ENCODE measurements at places on chromosomes 3 and 15. TPM values are rescaled to one million over a fixed set of nuclear protein-coding genes. Genes with fewer than 3 reads are reported as not detected.

The STRA6 gene
- total RNA-seq, result not detected

The TICRR gene
- total RNA-seq, result 0.51 TPM

The VPS8 gene
- total RNA-seq, result 60.3 TPM

The AADACL2 gene
- total RNA-seq, result not detected

The NR2E3 gene
- not detected for total RNA-seq

The SLC28A1 gene
- total RNA-seq, result not detected

The NME9 gene
- total RNA-seq, result not detected

The PPM1L gene
- 50.3 TPM for total RNA-seq

The UBAP1L gene
- 2.2 TPM for total RNA-seq

The COL8A1 gene
- total RNA-seq, result 10.7 TPM

The UBA3 gene
- 51.8 TPM for total RNA-seq

The TNIK gene
- total RNA-seq, result 1.6 TPM

The STAC gene
- 5.2 TPM for total RNA-seq

The SLC9C1 gene
- total RNA-seq, result 0.17 TPM

The C15orf62 gene
- total RNA-seq, result 0.66 TPM

The PP2D1 gene
- total RNA-seq, result not detected

The CCR5 gene
- not detected for total RNA-seq

The ILDR1 gene
- total RNA-seq, result not detected

The SKOR1 gene
- total RNA-seq, result 2.8 TPM

The TTLL13 gene
- not detected for total RNA-seq

The SLC35G2 gene
- 15.1 TPM for total RNA-seq

The ZNF385D gene
- 8.7 TPM for total RNA-seq

The CCDC13 gene
- total RNA-seq, result 3.3 TPM

The TUSC7 gene
- not detected for total RNA-seq

The MAP6D1 gene
- total RNA-seq, result 1.0 TPM

Data from subcutaneous adipose tissue (tissue), 4 donors.